ENCODE measurements at places on chromosomes 3 and 15.

- DNase-seq, result no peak
Measured at GRCh38 chr3:179732661-179733348, 80.0 kb downstream of the USP13 start.

DNA sequence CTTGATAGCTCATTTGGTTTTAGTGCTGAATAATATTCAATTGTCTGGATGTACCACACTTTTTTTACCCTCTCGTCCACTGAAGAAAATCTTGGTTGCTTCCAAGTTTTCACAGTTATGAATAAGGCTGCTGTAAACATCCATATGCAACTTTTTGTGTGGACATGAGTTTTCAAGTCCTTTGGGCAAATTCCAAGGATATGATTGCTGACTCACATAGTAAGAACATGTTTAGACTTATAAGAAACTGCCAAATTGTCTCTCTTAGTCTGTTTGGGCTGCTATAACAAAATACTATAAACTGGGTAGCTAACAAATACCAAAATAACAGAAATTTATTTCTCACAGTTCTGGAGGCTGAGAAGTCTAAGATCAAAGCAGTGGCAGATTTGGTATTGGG lies 59.5 kb upstream of the TNFSF10 start:
- DNase-seq, result no peak

- DNase-seq, result no peak
Measured at GRCh38 chr3:56321892-56322291, 146.4 kb downstream of the ERC2 start.

GRCh38 chr15:33069161-33069560 lies 125.4 kb downstream of the FMN1 start:
- DNase-seq, result no peak

DNA sequence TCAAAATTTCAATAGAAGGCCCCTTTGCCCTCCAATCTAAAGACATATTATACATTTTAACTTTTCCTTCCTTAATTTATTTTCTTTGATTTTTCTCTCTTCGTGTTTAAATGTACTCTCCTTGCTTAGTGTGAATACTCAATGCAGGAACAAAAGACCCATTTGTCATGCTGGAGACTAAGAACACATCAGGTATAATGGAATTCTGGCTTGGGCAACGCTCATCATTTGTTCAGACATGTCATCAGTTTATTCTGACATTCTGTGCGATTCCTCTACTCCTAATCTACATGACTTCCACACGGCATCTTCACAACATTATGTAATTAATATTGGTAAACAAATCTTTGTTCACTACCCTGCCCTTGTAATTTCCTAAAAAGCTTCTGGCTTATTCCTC lies 136.6 kb upstream of the LRRN1 start:
- no peak for DNase-seq

DNA sequence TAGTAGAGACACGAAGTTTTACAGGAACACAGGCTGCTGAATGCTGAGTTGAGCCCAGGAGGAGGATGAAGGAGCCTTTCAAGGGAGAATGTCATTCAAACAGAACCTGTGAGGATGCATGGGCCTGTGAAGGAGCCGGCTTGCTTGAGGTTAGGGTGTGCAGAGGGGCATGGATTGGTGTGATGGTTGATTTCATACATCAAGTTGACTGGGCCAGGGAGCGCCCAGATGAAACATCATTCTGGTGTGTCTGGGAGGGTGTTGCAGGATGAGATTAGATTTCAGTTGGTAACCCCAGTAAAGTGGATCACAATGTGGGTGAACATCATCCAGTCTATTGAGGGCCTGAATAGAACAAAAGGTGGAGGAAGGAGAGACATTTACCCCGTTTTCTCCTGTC lies 243.6 kb downstream of the EDEM1 start:
- DNase-seq, result no peak

GRCh38 chr3:142993958-142994442 lies 7.4 kb upstream of the U2SURP start:
- peak; percentile 31 for DNase-seq

GRCh38 chr3:174355505-174355904 lies 503.6 kb upstream of the NAALADL2 start:
- no peak for DNase-seq

GRCh38 chr15:58460872-58461271 lies 29.1 kb downstream of the LIPC start:
- DNase-seq, result no peak

- DNase-seq, result no peak
Measured at GRCh38 chr3:42014921-42015533, 53.1 kb upstream of the ULK4 start.

DNA sequence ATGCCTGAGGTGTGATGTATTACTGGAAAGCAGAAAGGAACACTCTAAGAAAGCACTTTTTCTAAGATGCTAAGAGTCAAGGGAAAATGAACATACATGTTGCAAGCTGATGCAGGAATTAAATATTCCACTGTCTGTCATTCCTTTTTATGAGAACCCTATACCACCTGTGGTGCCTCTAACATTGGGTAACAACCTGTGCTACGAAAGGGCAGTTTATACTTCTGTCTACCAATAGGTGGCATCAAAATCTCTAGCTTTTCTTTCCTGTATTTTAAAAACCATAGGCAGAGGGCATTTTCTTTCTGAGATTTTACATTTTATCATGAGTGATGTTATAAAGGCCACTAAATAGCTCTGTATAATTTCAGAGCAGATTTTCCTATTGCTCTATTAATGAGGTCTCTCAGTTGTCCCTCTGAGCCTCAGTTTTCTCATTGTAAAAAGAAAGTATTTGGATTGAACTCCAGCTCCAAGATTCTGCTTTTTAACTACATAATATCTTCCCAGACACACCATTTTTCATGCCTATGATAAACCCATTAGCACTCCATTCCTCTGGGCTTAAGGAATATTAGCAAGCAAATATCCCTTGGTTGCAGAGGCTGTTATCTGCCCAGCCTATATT lies 3.5 kb upstream of the CPNE4 start:
- no peak for DNase-seq

DNA sequence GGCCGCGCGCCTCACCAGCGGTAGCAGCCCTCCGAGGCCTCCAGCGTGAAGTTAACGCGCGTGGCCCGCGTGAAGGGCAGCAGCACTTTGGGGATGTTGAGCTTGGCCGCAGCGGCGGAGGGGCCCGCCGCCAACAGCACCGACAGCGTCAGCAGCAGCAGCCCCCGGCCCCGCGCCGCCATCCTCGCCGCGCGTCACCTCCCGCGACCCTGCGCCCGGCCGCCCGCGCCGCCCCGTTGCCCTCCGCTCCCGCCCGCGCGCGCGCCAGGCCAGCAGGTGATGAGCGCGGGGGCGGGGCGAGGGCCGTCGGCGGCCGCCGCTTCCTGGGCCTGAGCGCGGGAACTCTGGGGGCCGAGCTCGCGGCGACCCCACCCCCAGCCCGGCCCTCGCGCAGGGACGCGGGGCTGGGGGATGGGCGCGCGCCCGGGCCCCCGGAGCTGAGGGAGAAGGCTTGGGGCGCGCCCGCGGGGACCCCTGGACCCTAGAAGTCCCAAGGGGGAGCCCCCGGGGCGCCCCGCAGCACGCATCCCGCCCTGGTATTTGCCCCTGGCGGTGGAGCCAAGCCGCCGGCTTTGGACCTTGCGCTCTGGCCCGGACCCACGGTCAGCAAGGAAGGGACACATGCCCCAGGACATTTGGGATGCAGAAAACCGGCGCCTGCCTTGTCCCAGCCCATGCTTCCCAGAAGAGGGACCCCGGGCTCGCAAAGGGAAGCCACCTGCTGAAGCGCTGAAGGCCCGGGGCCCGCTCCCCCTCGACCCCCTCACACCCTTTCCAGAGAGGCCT lies at the start of gene NUP210:
NUP210 (minus strand) TSS at position 278 of the 786 bp plus-strand sequence; CDS start at position 182, 96 bp downstream.
- no peak for DNase-seq

GRCh38 chr15:50137330-50137761 lies 18.3 kb upstream of the ATP8B4 start:
- no peak for DNase-seq

GRCh38 chr3:149670742-149671492 lies 13.1 kb upstream of the WWTR1 start:
- DNase-seq, result no peak

GRCh38 chr15:101613130-101614000 lies 38.8 kb downstream of the TM2D3 start:
- DNase-seq, result no peak

GRCh38 chr3:114510201-114510600 lies 216.4 kb downstream of the TIGIT start:
- DNase-seq, result no peak

- DNase-seq, result no peak
Measured at GRCh38 chr3:134357261-134357913, 16.9 kb downstream of the AMOTL2 start.

DNA sequence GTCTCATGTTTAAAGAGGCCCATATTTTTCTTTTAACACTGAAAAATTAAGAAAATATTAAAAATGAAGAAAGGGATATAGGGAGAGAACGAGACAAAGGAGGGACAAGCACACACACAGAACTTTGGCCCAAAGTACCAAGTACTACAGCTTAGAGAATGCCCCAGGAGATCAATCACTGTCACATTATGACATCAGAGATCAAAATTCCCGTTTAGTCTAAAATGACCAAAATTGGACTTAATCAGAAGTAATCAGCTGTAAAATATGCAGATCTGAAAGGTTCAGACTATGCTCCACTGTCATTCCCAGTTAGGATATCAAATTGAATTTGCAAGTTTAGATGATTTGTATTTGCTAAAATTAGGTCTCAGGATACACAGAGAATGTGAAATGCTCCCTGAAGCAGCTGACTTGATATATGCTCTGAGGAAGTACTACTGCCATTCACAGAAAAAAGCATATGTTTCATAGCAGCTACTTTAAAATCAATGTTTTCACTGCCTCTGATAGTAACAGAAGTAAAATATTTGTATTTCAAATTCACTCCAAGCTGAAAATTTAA lies 123.0 kb downstream of the PEAK1 start:
- no peak for DNase-seq

GRCh38 chr3:14990780-14991148 lies 43.4 kb downstream of the NR2C2 start:
- no peak for DNase-seq

DNA sequence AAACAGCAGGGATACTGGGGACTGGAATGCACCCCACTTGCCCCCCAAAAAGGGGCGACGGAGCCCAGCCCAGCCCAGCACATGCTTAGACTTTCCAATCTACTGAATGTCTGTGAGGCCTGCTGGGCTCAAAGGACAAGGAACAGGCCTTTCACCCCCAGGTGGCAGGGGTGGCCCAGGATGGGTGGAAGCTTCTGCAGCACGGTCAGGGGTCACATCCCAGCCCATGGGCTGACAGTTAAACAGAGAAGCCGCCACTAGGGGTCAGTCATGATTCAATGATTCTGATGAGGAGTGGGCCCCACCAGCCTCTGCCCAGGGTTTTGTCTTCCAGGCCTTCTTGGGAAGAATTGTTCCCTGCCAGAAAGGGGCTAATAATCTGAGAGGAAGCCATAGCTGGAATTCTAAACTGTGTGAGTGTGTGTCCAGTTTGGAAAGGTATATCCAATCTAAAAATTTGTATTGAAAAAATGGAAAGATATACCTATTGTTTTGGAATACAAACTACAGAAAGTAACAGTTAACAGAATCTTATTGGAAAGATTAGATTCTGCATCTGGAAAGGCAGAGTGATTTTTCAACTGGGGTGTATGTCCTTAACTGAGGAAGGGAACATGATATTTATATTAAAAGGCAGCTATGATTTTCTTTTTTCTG lies 2.2 kb downstream of the CHRNB4 start:
- DNase-seq, result no peak

- DNase-seq, result no peak
Measured at GRCh38 chr3:146142757-146143156, 18.2 kb downstream of the PLOD2 start.

DNA sequence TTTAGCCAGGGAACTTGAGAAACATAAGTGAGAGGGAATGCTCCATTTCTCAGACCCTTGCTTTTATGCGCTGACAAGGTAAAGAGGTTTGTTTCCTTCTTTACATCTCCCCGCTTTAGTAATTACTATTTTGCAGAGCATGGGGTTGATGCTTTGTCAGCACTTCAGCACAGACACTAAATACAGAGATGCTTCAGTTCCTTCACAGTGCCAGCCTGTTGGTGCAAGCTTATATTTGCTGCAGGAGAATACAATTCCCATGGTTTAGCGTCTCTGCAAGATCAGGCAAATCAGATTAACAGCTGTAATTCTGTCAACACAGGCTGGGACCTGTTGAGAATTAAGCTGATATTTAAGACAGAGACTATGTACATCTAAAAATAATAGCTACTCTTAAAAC lies 2.9 kb downstream of the FMN1 start:
- DNase-seq, result no peak

DNA sequence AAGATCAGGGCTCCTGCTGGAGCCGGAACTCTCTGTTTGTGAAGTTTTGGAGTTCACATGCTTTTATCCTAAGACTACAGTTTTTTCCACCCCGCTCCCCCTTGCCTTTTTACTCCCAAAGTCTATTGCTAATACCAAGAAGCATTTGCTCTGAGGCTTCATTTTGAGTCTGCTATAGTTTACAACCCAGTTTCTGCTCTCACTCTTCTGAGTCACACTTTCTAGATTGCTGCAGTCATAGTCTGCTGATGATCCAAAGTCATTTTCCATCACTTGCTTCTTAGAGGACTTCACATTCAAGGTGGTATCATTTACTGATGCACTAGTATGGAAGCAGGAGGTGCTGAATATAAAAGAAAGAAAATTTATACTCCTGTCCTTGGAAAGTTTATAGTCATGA lies 937.4 kb downstream of the IGSF11 start:
- DNase-seq, result no peak

DNA sequence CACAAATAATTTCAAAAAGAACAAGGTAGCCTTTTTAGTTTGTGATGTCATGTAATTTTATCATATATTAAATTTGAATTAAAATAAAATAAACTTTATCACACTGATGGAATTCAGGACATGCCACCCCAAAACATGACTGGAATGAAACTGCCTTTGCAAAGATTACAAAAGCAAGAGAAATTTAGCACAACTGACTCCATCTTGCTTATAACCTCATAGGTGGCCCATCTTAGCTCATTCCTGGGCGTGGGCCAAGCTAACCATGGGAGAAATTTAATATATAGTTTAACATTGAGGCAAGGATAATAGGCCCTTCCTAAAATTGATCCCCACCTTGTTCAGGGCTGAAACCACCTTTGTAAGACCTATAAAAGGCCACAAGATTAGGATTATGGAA lies 235.6 kb downstream of the ZNF385D start:
- no peak for DNase-seq

GRCh38 chr3:140742116-140742515 lies 64.3 kb downstream of the TRIM42 start:
- DNase-seq, result no peak

DNA sequence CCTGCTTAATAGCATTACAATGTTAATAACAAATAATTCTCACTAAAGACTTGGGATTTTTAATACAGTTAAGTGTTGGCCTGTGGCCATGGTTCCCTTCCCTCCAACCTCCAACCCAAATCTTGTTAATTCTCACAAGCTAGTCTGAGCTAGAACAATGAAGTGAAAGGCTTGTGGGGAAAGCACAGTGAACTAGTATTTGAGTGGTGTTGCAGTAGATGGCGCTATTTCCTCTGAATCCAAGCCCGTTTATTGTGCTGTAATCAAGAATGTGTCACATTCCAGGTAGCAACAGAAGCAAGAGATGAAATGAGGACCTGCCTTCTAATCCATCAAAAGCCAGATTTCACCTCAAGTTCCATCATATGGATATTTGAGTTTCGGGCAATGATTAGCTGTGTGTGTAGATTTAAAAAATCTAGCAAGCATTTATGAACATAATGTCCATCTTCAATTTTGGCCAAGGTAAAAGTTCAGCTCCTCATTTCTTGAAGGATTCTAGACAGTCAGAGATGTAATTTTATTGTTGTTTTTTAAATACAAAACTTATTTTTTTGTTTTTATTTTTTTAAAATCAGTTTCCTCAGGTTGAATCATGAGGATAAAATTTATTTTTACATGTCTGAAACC lies 160.7 kb downstream of the SQOR start:
- no peak for DNase-seq

Data from activated CD8-positive, alpha-beta memory T cell treated with anti-CD3 and anti-CD28 coated beads for 1 hour (primary cell).